Hair follicular keratinocyte (primary cell): ENCODE measurements at places on chromosomes 13 and 19. TPM values are rescaled to one million over a fixed set of nuclear protein-coding genes. Genes with fewer than 3 reads are reported as not detected.

The FAM216B gene
- total RNA-seq: not detected in 2 replicates

The ADGRE1 gene
- total RNA-seq: not detected in 2 replicates

The FGF14 gene
- not detected in 2 replicates for total RNA-seq

The CGB3 gene
- total RNA-seq: not detected in 2 replicates

The PROZ gene
- total RNA-seq: not detected in 2 replicates

The C19orf18 gene
- total RNA-seq: 0.49 and 0.55 TPM in 2 replicates

The TMIGD2 gene
- total RNA-seq: not detected in 2 replicates
